ENCODE measurements at places on chromosomes 1 and 21. TPM values are rescaled to one million over a fixed set of nuclear protein-coding genes. Genes with fewer than 3 reads are reported as not detected.

GRCh38 chr1:53704804-53705445 lies 34.0 kb downstream of the GLIS1 start:
- H3K4me3 ChIP-seq = no peak overlapping the region
- H3K27ac ChIP-seq = no peak overlapping the region
- H3K4me1 ChIP-seq = no peaks in the 10 kb centered on the region
- no peak for DNase-seq

DNA sequence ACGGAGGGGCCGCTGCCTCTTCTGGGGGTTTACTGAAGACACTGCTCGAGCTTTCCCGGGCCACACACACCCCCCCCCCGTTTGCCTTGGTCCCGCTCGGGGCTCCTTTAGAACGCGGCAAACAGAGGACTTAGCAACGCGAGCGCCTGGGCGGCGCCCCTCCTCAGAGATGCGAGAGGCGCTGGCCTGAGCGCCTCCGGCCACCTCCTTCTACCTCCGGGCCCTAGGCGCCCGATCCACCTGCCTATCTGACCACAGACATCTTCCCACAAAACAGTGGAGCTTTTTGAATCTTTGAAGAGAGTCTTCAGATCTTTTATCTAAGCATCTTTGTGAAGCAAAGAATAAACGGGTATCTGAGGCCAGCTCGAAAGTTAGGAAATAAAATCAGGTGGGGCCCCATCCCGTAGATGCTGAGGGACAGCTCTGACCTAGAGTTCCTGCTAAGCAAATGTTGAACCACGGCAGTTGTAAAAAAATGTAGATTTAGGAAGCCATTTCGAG lies 436 bp upstream of the TTLL7 start:
- peaks cover 57% of the 10 kb centered on the region for H3K27me3 ChIP-seq
- H3K36me3 ChIP-seq = no peaks in the 10 kb centered on the region
- DNase-seq = peak; percentile 73
- peaks cover 9% of the 10 kb centered on the region for H3K4me1 ChIP-seq
- H3K4me3 ChIP-seq = peak overlapping the region; percentile 73

- no peak for DNase-seq
- H3K4me1 ChIP-seq = peaks cover 44% of the 10 kb centered on the region
- no peak overlapping the region for H3K4me3 ChIP-seq
These were observed 658 bp upstream of the COL16A1 start for GRCh38 chr1:31704271-31705079.

DNA sequence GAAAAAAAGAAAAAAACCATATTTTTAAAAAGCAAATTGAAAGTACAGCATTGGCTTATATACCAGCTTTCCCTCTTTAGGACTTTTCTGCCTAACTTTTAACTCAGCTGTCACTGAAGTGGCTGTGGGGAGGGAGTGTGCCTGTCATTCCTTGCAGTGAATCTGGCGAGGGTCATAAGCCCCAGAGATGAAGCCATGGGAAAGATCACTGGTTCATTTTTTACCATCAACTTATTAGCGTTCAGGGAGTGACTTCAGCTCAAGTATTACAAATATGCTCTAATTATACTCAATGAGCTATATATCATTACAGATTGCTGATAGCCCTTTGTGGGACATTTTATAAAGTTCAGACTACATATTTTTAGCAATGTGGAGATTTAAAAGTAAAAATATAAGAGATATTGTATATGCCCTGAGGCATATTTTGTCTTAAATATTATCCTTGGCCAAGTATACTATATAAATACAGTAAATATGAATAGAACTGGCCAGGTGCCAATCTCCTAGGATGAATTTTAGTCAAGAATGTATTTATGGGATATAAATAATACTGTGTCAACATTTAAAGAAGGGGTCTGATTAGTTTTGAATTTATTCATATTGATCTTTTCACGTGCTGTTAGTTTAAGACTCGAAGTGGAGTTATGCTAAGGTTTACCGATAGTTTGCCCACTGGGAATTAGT lies 4.4 kb downstream of the TGFB2 start:
- DNase-seq = no peak
- no peak overlapping the region for H3K27ac ChIP-seq
- peaks cover 35% of the 10 kb centered on the region for H3K4me1 ChIP-seq
- no peak overlapping the region for H3K4me3 ChIP-seq

DNA sequence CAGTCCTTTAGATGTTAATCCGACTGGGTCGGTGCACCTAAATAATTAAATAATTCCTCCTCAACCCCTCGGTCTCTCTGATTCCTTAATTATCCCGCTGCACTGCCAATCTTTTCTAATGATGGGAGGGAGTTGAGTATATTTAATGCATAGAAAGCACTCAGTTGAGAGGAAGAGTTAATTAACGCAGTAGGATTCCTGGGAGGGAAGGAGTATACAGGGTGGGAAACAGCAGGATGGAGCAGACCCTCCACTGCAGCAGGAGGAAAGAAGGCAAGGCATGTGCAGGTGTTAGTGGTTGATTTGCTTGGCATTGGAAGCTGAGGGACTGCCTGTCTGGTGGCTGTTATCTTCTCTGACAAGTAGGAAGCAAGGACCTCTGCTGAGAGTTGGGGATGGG lies 9.9 kb upstream of the REN start:
- H3K36me3 ChIP-seq = peaks cover 3% of the 10 kb centered on the region
- no peak overlapping the region for H3K27ac ChIP-seq
- H3K4me3 ChIP-seq = no peak overlapping the region
- no peak for DNase-seq

- DNase-seq = no peak
- no peak overlapping the region for H3K4me3 ChIP-seq
These were observed 451.0 kb upstream of the RGS18 start for GRCh38 chr1:191707288-191707687.

- peaks cover 10% of the 10 kb centered on the region for H3K27me3 ChIP-seq
- DNase-seq = no peak
- no peak overlapping the region for H3K27ac ChIP-seq
- H3K4me1 ChIP-seq = peaks cover 7% of the 10 kb centered on the region
- no peaks in the 10 kb centered on the region for H3K36me3 ChIP-seq
- no peak overlapping the region for H3K4me3 ChIP-seq
These were observed 413.3 kb downstream of the PRDM2 start for GRCh38 chr1:14113271-14113670.

- peaks cover 21% of the 10 kb centered on the region for H3K27me3 ChIP-seq
- H3K4me3 ChIP-seq = no peak overlapping the region
- no peak for DNase-seq
- no peaks in the 10 kb centered on the region for H3K4me1 ChIP-seq
- no peak overlapping the region for H3K27ac ChIP-seq
These were observed 38.5 kb upstream of the EYA3 start for GRCh38 chr1:28126783-28127490.

- H3K27ac ChIP-seq = peak overlapping the region; percentile 25
- peaks cover 61% of the 10 kb centered on the region for H3K4me1 ChIP-seq
- no peaks in the 10 kb centered on the region for H3K27me3 ChIP-seq
- peak overlapping the region; percentile 82 for H3K4me3 ChIP-seq
- peaks cover 33% of the 10 kb centered on the region for H3K36me3 ChIP-seq
These were observed 26.2 kb upstream of the A3GALT2 start for GRCh38 chr1:33346927-33347649.

DNA sequence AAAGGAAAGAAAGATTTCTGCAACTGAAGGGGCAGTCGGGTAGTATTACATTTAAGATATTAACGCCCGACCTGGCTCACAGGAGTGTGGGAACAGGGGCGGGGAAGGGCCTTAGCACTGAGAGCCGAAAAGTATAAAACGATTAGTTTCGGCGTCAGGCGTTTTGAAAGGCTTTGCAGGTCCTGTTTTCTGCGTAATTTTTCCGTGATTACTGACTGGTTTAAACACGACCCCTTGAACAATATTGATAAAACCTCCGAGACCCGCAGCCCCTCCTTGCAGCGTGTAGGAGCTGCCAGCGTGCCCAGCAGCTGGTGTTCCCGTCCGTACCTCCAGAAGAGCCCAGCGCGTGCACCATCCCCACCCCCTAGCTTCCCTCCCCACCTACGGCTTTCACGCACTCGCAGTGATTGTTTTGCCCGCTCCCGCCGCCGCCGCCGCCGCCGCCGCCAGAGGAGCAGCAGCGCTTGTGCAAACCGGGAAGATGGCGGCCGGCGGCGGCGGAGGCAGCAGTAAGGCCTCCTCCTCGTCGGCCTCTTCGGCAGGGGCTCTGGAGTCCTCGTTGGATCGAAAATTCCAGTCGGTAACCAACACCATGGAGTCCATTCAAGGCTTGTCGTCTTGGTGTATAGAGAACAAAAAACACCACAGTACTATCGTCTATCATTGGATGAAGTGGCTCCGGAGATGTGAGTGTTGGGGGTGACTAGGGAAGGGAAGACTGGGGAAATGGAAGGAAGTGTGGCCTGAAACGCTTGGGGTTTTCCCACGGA lies 470 bp downstream of the RPRD2 start:
- peak; percentile 85 for DNase-seq
- peaks cover 24% of the 10 kb centered on the region for H3K4me1 ChIP-seq
- H3K36me3 ChIP-seq = peaks cover 31% of the 10 kb centered on the region
- peak overlapping the region; percentile 83 for H3K4me3 ChIP-seq
- no peaks in the 10 kb centered on the region for H3K27me3 ChIP-seq

- no peak overlapping the region for H3K4me3 ChIP-seq
- H3K27ac ChIP-seq = no peak overlapping the region
- no peak for DNase-seq
- peaks cover 53% of the 10 kb centered on the region for H3K36me3 ChIP-seq
These were observed 90.4 kb downstream of the VPS26C start for GRCh38 chr21:37176716-37177115.

GRCh38 chr1:41568204-41568603 lies 83.7 kb upstream of the EDN2 start:
- no peak overlapping the region for H3K4me3 ChIP-seq
- H3K27ac ChIP-seq = no peak overlapping the region
- H3K4me1 ChIP-seq = peaks cover 16% of the 10 kb centered on the region
- no peak for DNase-seq

DNA sequence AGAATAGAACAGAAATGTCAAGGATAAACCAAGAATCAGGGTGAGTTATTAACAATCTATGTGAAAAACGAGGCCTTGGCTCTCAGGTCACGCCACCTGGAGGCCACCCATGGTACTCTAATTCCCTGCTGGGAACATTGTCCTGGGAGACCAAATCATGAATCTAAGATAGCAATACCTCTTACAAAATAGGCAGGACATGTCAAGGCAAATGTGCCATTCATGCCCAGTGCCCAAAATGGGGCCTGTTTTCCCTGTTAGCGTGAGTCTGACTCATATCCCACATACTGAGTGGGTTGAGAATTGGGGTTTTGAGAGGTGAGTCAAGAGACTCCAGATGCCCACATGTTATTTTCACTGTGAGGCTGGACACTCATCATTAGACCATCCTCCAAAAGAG lies 380.8 kb downstream of the HHIPL2 start:
- H3K27ac ChIP-seq = no peak overlapping the region
- peak; percentile 41 for DNase-seq
- peaks cover 5% of the 10 kb centered on the region for H3K27me3 ChIP-seq
- H3K4me3 ChIP-seq = no peak overlapping the region
- H3K4me1 ChIP-seq = peaks cover 1% of the 10 kb centered on the region
- peaks cover 2% of the 10 kb centered on the region for H3K36me3 ChIP-seq

GRCh38 chr1:55426619-55427018 lies 211.5 kb upstream of the USP24 start:
- no peaks in the 10 kb centered on the region for H3K36me3 ChIP-seq
- no peaks in the 10 kb centered on the region for H3K4me1 ChIP-seq
- DNase-seq = no peak
- H3K27me3 ChIP-seq = peaks cover 12% of the 10 kb centered on the region
- no peak overlapping the region for H3K4me3 ChIP-seq

GRCh38 chr1:155961937-155962336 lies 16.4 kb downstream of the ARHGEF2 start:
- DNase-seq = no peak
- no peak overlapping the region for H3K4me3 ChIP-seq
- H3K27me3 ChIP-seq = no peaks in the 10 kb centered on the region
- H3K27ac ChIP-seq = peak overlapping the region; percentile 70
- peaks cover 14% of the 10 kb centered on the region for H3K4me1 ChIP-seq

- no peak overlapping the region for H3K4me3 ChIP-seq
- DNase-seq = no peak
- peaks cover 2% of the 10 kb centered on the region for H3K4me1 ChIP-seq
- H3K27ac ChIP-seq = no peak overlapping the region
- H3K27me3 ChIP-seq = peaks cover 33% of the 10 kb centered on the region
These were observed 16.2 kb downstream of the OLIG2 start for GRCh38 chr21:33041981-33042380.

GRCh38 chr21:17214801-17215200 lies 298.0 kb upstream of the CXADR start:
- no peak overlapping the region for H3K4me3 ChIP-seq
- no peak for DNase-seq
- H3K4me1 ChIP-seq = no peaks in the 10 kb centered on the region
- no peaks in the 10 kb centered on the region for H3K27me3 ChIP-seq
- H3K36me3 ChIP-seq = no peaks in the 10 kb centered on the region
- no peak overlapping the region for H3K27ac ChIP-seq

DNA sequence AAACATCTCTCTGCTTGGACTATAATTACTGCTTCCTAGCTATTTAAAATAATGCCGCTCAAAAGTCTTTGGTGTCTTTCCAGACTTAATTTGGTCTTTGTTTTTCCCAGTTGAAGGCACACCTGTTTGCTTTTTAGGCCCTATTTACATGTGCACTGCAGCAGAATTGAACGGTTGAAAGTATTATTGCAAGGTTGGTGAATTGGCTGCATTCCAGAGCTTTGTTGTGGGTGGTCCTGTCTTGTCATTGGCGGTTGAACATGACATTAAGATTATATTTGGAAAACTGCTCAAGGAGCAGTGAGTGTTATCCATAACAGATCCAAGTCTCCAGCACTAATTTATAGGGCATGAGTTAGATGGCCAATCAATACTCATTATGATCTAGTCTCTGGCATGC lies 656.3 kb downstream of the PTPRC start:
- no peaks in the 10 kb centered on the region for H3K36me3 ChIP-seq
- no peak for DNase-seq
- no peak overlapping the region for H3K4me3 ChIP-seq
- no peak overlapping the region for H3K27ac ChIP-seq

- peaks cover 5% of the 10 kb centered on the region for H3K4me1 ChIP-seq
- DNase-seq = no peak
- H3K27me3 ChIP-seq = peaks cover 47% of the 10 kb centered on the region
- no peak overlapping the region for H3K4me3 ChIP-seq
These were observed 1.2 kb downstream of the PTPN14 start for GRCh38 chr1:214550013-214550856.

GRCh38 chr1:225454733-225455132 lies 26.9 kb upstream of the LBR start:
- H3K4me1 ChIP-seq = peaks cover 42% of the 10 kb centered on the region
- H3K27me3 ChIP-seq = no peaks in the 10 kb centered on the region
- peak overlapping the region; percentile 71 for H3K27ac ChIP-seq
- peak overlapping the region; percentile 34 for H3K4me3 ChIP-seq
- no peaks in the 10 kb centered on the region for H3K36me3 ChIP-seq
- peak; percentile 96 for DNase-seq

The ADAMTS5 gene
- total RNA-seq = not detected

The TNN gene
- 0.07 TPM for total RNA-seq

The NPL gene
- total RNA-seq = 4.5 TPM

The HCRTR1 gene
- not detected for total RNA-seq

The FAM110D gene
- total RNA-seq = not detected

The DIPK1A gene
- 9.0 TPM for total RNA-seq

The DHDDS gene
- 36.9 TPM for total RNA-seq

The MEX3A gene
- total RNA-seq = 0.45 TPM

The AQP10 gene
- total RNA-seq = not detected

The OPRD1 gene
- not detected for total RNA-seq

The CNST gene
- 23.5 TPM for total RNA-seq

The ETV3L gene
- total RNA-seq = not detected

The C1orf116 gene
- total RNA-seq = 0.07 TPM

The FNBP1L gene
- 0.20 TPM for total RNA-seq

The EFNA1 gene
- total RNA-seq = 0.59 TPM

The C4BPA gene
- total RNA-seq = not detected

The FMO2 gene
- not detected for total RNA-seq

All from activated CD8-positive, alpha-beta T cell treated with anti-CD3 and anti-CD28 coated beads for 36 hours (primary cell).